Aortic smooth muscle cell (primary cell): ENCODE measurements at places on chromosomes 2 and 18. TPM values are rescaled to one million over a fixed set of nuclear protein-coding genes. Genes with fewer than 3 reads are reported as not detected.

Gene KIF1A
- total RNA-seq, result not detected in 2 replicates

Gene C1QL2
- not detected in 2 replicates for total RNA-seq

Gene MEP1B
- not detected in 2 replicates for total RNA-seq

Gene TRPM8
- total RNA-seq, result 0.53 TPM in 1 of 2 replicates, not detected in the other

Gene SLC16A14
- 3.2 and 6.2 TPM in 2 replicates for total RNA-seq

Gene EVA1A
- total RNA-seq, result 28.4 and 29.3 TPM in 2 replicates

Gene ZDBF2
- total RNA-seq, result 10.4 and 10.9 TPM in 2 replicates

Gene CYP27A1
- total RNA-seq, result 13.5 and 18.1 TPM in 2 replicates

Gene RELCH
- total RNA-seq, result 46.9 and 52.6 TPM in 2 replicates

Gene TMEM163
- total RNA-seq, result 0.26 and 0.81 TPM in 2 replicates

Gene ANKRD62
- total RNA-seq, result under 0.01 TPM in 1 of 2 replicates, not detected in the other

Gene PTGR3
- total RNA-seq, result 6.8 and 7.5 TPM in 2 replicates

Gene TCF23
- not detected in 2 replicates for total RNA-seq

Gene ACMSD
- total RNA-seq, result not detected in 2 replicates

Gene L3MBTL4
- total RNA-seq, result under 0.01 TPM in 1 of 2 replicates, not detected in the other

Gene VWC2L
- total RNA-seq, result under 0.01 TPM in 1 of 2 replicates, not detected in the other

Gene IL18RAP
- not detected in 2 replicates for total RNA-seq

Gene SATB2
- total RNA-seq, result 11.8 TPM in 2 replicates

Gene ARL5A
- 48.7 and 66.3 TPM in 2 replicates for total RNA-seq

Gene PARD3B
- 6.2 and 9.6 TPM in 2 replicates for total RNA-seq

Gene ASPRV1
- total RNA-seq, result 0.31 and 0.53 TPM in 2 replicates

Gene SERPINB4
- total RNA-seq, result not detected in 2 replicates

Gene KANSL1L
- 18.0 and 21.4 TPM in 2 replicates for total RNA-seq

Gene EPB41L3
- 2.9 and 3.7 TPM in 2 replicates for total RNA-seq

Gene SPDYA
- 0.79 and 1.6 TPM in 2 replicates for total RNA-seq

Gene NYAP2
- total RNA-seq, result not detected in 2 replicates

Gene RASGRP3
- 2.5 and 3.4 TPM in 2 replicates for total RNA-seq

Gene EFHD1
- 1.1 and 5.5 TPM in 2 replicates for total RNA-seq

Gene GPC1
- 71.6 and 107 TPM in 2 replicates for total RNA-seq

Gene ADD2
- under 0.01 and 0.06 TPM in 2 replicates for total RNA-seq
